Cardiac atrium fibroblast (primary cell): ENCODE measurements at places on chromosomes 13 and 19. TPM values are rescaled to one million over a fixed set of nuclear protein-coding genes. Genes with fewer than 3 reads are reported as not detected.

Gene NCAN
- total RNA-seq, result not detected in 2 replicates

Gene COL4A1
- total RNA-seq, result 1,411 and 1,500 TPM in 2 replicates

Gene IRGC
- not detected in 2 replicates for total RNA-seq

Gene PNMA8A
- 0.36 and 1.5 TPM in 2 replicates for total RNA-seq

Gene SERP2
- total RNA-seq, result 1.6 TPM in 1 of 2 replicates, not detected in the other

Gene KCTD4
- not detected in 2 replicates for total RNA-seq

Gene C19orf85
- not detected in 2 replicates for total RNA-seq

Gene LMTK3
- 0.49 TPM in 1 of 2 replicates, not detected in the other for total RNA-seq

Gene MEF2B
- not detected in 2 replicates for total RNA-seq

Gene ZNF793
- total RNA-seq, result 1.6 and 2.3 TPM in 2 replicates

Gene ZNF699
- total RNA-seq, result 1.3 and 2.3 TPM in 2 replicates

Gene LYL1
- 0.36 and 3.6 TPM in 2 replicates for total RNA-seq

Gene C19orf73
- 0.97 and 2.2 TPM in 2 replicates for total RNA-seq

Gene PSG11
- not detected in 2 replicates for total RNA-seq

Gene IGFLR1
- total RNA-seq, result 2.4 and 2.9 TPM in 2 replicates

Gene ZFR2
- total RNA-seq, result not detected in 2 replicates

Gene KLF5
- 2.1 and 4.3 TPM in 2 replicates for total RNA-seq

Gene PTH2
- not detected in 2 replicates for total RNA-seq

Gene SYDE1
- 59.6 and 61.6 TPM in 2 replicates for total RNA-seq

Gene DMKN
- total RNA-seq, result 2.0 and 4.2 TPM in 2 replicates

Gene KLK2
- not detected in 2 replicates for total RNA-seq

Gene NLRP7
- total RNA-seq, result not detected in 2 replicates

Gene SPACA4
- not detected in 2 replicates for total RNA-seq

Gene PRX
- 1.8 and 2.4 TPM in 2 replicates for total RNA-seq

Gene CNN1
- total RNA-seq, result 3.2 and 3.6 TPM in 2 replicates

Gene SULT2A1
- not detected in 2 replicates for total RNA-seq

Gene PINLYP
- 0.65 and 1.8 TPM in 2 replicates for total RNA-seq

Gene ZNF524
- total RNA-seq, result 5.4 and 8.1 TPM in 2 replicates

Gene ZNF560
- under 0.01 and 2.8 TPM in 2 replicates for total RNA-seq

Gene FFAR1
- total RNA-seq, result not detected in 2 replicates

Gene PEX11G
- 3.7 and 5.8 TPM in 2 replicates for total RNA-seq

Gene STOML3
- total RNA-seq, result not detected in 2 replicates

Gene ZNF8
- total RNA-seq, result 4.9 and 6.6 TPM in 2 replicates

Gene PNMA8C
- total RNA-seq, result not detected in 2 replicates

Gene NKPD1
- total RNA-seq, result not detected in 2 replicates

Gene TLE6
- 0.36 and 2.8 TPM in 2 replicates for total RNA-seq

Gene KRTDAP
- not detected in 2 replicates for total RNA-seq

Gene SPINT2
- total RNA-seq, result 6.1 and 7.8 TPM in 2 replicates

Gene LGI4
- total RNA-seq, result 0.16 TPM in 1 of 2 replicates, not detected in the other

Gene UNC13A
- 0.16 and 0.18 TPM in 2 replicates for total RNA-seq

Gene FREM2
- not detected in 2 replicates for total RNA-seq

Gene ZNF492
- total RNA-seq, result under 0.01 and 0.65 TPM in 2 replicates

Gene HNRNPUL1
- 102 and 107 TPM in 2 replicates for total RNA-seq
